GM20000 (cell line): ENCODE measurements at places on chromosomes 16 and 17.

- peak; percentile 73 for DNase-seq
Measured at GRCh38 chr17:17300624-17301568, 2.3 kb upstream of the NT5M start.

DNA sequence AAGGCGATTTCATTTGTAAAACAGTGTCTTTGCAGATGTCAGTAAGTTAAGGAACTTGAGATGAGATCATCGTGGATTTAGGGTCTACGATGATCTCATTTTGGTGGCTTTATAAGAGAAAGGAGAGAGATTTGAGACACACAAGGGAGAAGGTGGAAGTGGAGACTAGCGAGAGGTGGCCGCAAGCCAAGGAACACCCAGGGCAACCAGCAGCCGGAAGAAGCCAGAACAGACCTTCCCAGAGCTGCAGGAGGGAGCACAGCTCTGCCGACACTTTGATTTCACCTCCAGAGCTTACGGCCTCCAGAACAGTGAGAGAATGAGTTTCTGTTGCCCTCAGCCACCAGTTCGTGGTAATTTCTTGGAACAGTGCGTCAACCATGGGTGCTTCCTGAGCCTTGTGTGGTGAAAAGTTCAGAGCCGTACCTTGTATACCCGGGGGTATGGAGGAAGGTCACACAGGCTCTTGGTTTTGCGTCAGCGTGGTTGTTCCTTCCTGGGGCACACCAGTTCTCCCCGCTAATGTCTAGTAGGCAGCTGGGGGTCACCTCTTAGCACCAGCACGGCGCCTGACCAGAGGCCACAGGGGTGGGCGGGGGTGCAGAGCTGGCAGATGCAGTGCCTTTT is 12.9 kb upstream of the SEC14L1 start:
- DNase-seq: no peak

GRCh38 chr16:90047714-90048346 is 28.6 kb upstream of the DBNDD1 start:
- DNase-seq: peak; percentile 33

GRCh38 chr17:39270923-39271322 is 45.2 kb upstream of the STAC2 start:
- DNase-seq: no peak

DNA sequence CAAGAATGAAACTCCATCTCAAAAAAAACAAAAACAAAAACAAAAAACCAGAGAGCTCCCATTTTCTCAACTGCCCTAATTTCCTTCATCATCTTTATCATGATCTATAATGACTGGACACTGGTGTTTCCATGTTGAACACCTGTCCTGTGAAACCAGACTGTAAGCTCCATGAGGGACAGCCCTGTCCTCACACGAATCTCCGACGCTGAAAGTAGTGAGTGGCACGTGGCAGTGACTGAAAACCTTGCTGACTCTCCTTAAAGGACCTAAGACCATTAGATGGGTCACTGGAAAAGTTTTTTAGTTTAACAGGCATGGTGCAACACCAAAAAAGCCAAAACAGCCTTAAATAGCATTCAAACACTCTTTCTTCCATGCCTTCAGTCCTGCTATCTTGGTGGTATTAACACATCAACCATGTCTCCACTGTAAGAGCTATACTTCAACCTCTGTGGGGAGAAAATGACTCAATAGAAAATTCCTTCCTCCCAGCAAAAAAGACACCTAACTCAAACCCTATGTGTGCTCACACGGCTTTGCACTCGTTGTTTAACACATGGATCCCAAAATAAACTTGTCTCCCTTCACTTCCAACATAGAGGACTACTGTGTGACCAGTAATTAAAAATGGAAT is 8.3 kb downstream of the AXIN2 start:
- DNase-seq: no peak

DNA sequence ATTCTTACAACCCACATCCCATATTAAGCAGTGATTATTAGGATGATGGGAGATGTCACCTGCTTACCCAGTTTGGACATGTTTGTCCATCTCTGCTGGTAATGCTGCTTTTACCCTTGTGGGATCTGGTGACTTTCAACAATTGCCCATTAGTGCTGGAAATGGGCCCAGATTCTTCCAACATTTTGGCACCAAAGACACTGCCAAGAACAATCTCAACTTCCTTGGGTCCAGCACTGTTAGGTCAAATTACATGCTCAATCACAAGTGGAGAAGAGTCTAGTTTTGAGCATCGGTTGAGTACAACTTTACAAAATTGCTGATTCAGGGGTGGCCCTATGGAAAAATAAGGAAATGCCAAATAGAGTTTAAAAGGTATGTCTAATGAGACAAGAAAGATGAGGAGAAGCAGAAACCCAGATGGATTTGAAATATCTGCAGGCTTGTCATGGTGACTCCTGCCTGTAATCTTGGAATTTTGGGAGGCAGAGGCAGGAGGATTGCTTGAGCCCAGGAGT is 13.0 kb upstream of the ZFP3 start:
- no peak for DNase-seq

DNA sequence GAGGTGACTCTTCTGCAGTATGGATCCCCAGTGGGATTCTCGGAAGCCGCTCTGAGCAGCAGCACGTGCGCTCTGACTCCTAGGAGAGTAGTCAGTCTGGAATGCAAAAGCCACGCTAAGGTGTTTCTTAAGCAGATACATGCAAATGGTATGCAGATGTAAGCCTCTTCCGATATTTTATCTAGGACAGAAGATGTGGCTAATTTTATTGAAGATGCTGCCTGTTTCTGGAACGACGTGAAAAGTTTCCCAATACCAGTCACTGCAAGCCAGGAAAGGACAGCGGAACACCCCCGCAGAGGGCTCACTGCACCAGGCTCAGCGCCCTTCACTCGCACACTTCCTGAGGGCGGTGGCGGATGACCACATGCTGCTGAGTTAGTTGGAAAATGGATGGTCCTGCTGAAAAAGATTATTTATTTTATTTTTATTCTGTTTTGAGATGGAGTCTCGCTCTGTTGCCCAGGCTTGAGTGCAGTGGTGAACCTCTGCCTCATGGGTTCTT is 10.1 kb downstream of the FADS6 start:
- no peak for DNase-seq

DNA sequence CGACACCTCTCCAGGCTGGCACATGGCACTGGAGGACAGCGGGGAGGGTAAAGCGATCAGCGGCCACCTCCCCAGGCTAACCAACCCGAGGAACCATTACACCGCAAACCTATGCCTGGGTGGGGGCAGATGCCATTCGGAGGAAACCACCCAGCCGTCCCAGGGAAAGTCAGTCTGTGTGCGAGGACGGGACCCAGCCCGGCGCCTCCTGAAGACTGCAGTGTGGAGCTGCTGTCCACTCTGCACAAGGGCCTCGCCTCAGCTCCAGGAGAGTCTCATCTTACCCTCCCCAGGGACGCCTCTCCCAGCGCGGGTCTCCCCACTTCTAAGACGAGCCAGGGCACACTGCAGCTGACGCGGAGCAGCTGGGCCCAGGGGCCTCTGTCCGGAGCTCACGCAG is 8.0 kb downstream of the SLC38A10 start:
- no peak for DNase-seq
